ENCODE measurements at places on chromosomes 3 and 15. TPM values are rescaled to one million over a fixed set of nuclear protein-coding genes. Genes with fewer than 3 reads are reported as not detected.

Gene CHSY1
- total RNA-seq, result 11.0 TPM

Gene FEZF2
- not detected for total RNA-seq

Gene LYSMD4
- total RNA-seq, result 7.0 TPM

Gene FBXO40
- total RNA-seq, result not detected

Measured in MG63 (cell line).